EL (cell line): ENCODE measurements at places on chromosomes 5 and 9.

- DNase-seq, result no peak
Observed at GRCh38 chr5:67496051-67496450, 299.5 kb upstream of the CD180 start.

DNA sequence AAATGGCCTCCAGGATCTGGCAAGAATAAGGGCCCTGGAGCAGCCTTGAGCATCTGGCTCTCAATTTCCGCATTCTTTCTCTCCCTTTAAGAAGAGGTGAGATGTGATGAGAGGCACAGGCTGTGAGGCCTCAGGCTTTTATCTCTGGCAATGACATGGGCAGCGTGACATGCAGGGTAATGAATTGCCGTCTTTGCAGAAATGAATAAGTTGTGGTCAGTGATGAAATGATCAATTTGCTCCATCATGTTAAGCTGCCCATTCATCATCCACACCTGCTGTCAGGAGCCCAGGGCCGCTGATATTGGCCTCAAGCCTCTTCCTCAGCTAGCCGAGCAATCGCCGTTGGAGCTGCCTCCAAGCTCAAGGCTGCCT is 265.3 kb downstream of the TRIM32 start:
- DNase-seq, result no peak

DNA sequence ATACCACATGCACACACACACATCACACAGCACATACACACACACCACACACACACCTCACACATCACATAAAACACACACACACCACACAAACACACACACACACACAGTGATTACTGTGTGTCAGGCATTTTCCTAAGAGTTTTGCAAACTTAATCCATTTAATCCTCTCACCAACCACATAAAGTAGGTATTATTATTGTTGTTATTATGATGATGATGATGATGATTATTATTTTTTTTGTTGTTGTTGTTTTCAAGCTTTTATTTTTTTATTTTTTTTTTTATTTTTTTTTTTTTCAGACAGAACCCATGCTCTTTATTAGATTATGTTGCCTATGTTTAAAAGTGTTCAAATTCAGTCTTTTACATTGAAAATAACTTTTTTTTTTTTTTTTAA is 31.5 kb downstream of the JADE2 start:
- no peak for DNase-seq

DNA sequence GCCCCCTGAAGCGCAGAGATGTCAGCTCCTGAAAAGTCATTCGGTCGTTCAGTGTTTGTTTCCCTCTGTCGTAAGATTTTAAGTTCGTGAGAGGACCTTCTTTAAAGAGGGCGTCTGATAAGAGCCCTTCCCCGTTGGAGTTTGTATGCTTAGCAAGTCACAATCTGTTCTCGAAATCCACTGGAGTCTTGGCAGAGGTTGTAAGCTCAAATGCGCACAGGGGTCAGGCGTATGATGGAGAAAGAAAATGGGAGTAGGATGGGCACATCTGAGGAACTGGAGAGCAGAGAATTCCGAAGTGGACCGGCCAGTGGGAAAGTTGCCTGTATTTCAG is 710 bp downstream of the HSD17B4 start:
- peak; percentile 24 for DNase-seq

GRCh38 chr9:130987738-130988399 is 21.1 kb upstream of the LAMC3 start:
- DNase-seq, result no peak

GRCh38 chr9:115130176-115130575 is 12.2 kb upstream of the TNC start:
- no peak for DNase-seq

DNA sequence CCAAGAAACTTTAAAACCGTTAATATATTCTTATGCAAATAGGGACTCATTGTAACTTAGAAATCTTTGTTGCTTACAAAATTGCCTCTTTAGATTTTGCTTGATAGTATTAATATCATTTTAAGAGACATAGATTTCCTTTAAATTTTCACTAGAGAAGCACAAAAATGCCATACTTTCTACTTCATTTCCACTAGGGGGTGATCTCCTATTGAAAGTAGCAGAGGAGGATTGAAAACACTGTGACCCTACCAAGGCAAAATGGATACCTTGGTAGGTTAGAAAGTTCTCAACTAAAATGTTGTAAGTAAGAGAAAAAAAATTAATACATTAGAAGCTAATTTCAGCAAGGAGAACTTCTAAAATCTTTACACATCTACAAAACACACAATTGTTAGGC is 204.9 kb downstream of the CHSY3 start:
- peak; percentile 2 for DNase-seq
